Right renal cortex interstitium (tissue), 3 donors: ENCODE measurements at places on chromosomes 13 and 19. TPM values are rescaled to one million over a fixed set of nuclear protein-coding genes. Genes with fewer than 3 reads are reported as not detected.

The CD37 gene
- polyA plus RNA-seq, result 32.7 TPM

The CEACAM1 gene
- 9.7 TPM for polyA plus RNA-seq

The CRLF1 gene
- 2.7 TPM for polyA plus RNA-seq

The GNA15 gene
- 1.00 TPM for polyA plus RNA-seq

The PSG2 gene
- polyA plus RNA-seq, result not detected
